NCI-H2081 treated with DMSO at 0.1 percent for 48 hours (cell line): ENCODE measurements at places on chromosomes 12 and 14.

GRCh38 chr14:85943192-85943591, 413.2 kb downstream of the FLRT2 start:
- no peak for DNase-seq

GRCh38 chr14:99389174-99389826, 91.4 kb downstream of the SETD3 start:
- DNase-seq: no peak

DNA sequence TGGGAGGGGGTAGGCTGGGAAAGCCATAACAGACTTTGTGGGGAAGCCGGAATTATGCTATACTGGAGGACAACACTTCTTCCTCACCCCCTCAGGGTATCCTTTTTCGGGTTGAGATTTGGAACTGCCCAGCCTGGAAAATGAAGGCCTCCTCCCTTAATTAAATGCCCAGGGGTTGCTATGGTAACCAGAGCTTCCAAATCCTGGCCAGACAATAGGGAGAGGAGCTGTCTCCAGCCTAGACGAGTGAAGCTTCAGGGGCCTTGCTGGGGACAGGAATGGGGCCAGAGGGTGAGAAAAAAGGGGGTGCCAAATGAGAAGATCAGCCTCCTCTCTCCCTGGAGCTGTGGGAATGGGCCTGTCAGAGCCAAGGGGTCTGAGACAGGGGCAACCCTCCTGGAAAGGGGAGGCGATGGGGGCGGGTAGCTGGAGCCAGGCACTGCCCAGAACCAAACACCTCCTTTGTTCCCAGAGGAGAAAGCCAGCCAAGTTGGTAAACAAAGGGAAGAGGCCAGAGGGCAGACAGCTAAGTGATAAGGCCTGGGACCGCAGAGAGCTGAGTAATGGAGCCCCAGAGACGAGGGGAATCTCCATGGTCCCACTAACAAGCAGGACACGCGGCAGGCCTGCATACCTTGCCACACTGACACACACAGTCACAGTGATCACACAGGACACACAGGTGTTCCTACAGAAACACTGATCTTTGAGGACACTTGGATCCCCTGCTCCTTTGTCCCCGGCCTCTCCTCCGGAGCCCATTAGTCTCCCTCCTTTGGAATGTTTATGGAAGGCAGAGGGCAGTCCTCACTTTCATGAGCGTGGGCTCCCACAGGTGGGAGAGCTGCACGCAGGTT, 17.9 kb upstream of the RND1 start:
- no peak for DNase-seq

GRCh38 chr12:52915637-52916036, 10.8 kb upstream of the KRT8 start:
- DNase-seq: no peak

- no peak for DNase-seq
Measured at GRCh38 chr14:81018684-81019083, 63.3 kb downstream of the TSHR start.

DNA sequence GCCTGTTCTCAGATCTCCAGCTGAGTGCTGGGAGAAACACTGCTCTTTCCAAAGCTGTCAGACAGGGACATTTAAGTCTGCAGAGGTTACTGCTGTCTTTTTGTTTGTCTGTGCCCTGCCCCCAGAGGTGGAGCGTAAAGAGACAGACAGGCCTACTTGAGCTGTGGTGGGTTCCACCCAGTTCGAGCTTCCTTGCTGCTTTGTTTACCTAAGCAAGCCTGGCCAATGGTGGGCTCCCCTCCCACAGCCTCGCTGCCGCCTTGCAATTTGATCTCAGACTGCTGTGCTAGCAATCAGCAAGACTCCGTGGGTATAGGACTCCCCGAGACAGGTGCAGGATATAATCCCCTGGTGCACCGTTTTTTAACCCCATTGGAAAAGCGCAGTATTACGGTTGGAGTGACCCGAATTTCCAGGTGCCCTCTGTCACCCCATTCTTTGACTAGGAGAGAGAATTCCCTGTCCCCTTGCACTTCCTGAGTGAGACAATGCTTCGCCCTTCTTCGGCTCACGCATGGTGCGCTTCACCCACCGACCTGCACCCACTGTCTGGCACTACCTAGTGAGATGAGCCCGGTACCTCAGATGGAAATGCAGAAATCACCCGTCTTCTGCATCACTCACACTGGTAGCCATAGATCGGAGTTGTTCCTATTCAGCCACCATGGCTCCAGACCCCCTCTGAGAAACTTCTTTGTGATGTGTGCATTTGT, 650.3 kb upstream of the ALG10B start:
- no peak for DNase-seq

- DNase-seq: no peak
Measured at GRCh38 chr14:87000081-87000480, 992.9 kb downstream of the GALC start.

DNA sequence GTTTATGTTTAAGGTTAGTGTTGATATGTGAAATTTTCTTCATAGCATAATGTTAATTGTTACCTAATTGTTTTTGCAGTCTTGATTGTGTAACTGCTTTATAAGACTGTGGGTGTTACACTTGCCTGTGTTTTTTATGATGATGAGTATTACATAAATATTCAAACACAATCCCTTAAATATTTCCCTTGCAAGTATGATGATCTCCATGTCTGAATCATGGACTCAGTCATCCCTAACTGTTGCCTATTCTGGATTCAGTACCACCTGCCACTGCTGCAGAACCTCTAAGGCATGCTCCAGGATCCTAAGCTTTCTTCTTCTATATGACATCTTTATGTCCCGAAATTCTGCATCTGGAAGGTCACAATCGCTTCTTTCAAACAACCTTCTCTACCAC, 246.3 kb upstream of the CLEC14A start:
- no peak for DNase-seq

DNA sequence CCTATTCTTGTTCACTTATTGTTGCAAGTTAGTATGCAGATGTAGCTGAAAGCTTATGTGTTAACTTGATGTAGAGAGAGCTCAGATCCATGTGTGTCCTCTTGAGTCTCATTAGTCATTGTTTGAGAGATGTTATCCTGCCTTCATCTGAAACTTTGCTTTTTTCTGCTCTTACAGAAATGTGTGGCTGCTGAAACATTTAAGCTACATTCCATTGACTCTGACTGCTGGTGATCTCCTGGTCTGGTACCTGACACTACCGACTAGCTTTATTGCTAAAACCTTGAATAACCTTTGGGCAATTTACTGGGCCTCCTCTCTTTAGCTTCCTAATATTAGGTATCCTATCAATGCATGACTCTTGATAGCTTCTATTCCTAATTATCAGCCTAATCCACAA, 705.6 kb upstream of the FOXG1 start:
- no peak for DNase-seq

GRCh38 chr14:76880449-76880848, 54.2 kb downstream of the LRRC74A start:
- DNase-seq: no peak

DNA sequence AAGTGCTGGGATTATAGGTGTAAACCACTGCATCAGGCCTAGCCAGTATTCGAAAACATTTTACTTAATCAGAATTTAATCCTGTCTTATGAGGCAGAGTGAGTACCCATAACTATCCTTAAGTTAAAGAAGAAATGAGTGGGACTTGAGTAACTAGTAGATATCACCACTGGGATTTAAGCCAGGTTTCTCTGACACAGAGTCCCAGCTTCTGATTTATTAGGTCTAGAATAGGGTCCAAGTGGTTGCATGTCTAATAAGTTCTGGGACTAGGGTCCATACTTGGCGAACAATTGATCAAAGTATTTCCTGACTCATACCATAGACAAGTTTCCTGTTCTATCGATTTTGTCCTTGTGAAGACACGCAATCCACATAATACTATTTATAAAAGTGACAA, 18.9 kb downstream of the PTPRB start:
- DNase-seq: no peak

GRCh38 chr12:5780536-5780935, 164.5 kb downstream of the ANO2 start:
- DNase-seq: no peak

DNA sequence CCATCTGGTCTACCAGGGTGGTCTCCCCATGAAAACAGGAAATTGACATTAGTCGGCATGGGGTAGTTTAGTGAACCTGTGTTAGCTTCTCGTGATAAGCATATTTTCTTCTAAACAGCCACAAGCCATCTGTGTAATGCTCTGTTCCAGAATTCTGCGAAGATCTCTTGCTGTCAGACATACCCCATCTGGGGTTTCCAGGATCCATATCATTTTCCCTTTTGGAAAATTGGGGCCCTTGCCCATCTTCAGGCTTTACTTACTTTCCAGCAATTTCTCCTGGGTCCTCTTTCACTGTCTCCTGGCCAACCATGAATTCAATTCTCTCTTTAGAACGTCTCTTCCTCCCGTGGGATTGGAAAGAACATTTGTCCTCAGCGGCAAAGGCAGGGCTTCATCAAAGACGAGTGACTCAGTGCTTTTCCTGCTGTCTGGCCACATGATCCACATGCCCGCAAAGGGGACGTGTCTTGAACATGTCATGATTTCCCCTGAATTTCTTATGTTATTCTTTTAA, 21.4 kb upstream of the NCOR2 start:
- DNase-seq: no peak

DNA sequence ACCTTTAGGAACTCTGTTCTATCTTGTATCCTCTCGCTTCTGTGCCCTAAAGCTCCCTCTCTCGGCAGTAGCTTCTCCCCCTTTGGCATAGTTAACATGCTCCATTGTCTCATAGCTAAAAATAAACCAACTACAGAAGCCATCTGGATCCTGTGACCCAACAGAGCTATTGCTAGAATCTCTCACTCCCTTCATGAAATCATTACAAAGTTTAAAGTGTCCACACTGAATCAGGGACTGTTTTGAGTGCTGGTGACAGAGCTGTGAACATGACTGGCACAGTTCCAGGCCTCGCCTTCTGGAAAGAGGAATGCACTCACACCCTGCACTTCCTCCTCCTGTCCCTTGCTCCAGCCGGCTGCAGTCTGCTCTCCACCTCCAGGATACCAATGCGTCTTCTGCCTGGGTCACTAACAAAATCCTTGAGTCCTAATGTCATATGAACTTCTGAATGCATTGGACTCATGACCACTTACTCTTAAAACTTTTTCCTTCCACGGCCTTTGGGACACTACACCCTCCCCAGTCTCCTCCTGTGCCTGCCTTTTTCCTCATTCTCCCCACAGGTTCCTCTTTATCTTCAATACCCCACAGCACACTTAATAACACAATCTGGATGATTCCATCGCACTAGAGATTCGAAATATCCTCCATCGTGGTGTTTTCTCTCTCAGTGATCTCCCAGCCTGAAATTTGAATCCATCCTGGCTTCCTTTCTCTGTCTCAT, 13.2 kb downstream of the PLBD1 start:
- no peak for DNase-seq

DNA sequence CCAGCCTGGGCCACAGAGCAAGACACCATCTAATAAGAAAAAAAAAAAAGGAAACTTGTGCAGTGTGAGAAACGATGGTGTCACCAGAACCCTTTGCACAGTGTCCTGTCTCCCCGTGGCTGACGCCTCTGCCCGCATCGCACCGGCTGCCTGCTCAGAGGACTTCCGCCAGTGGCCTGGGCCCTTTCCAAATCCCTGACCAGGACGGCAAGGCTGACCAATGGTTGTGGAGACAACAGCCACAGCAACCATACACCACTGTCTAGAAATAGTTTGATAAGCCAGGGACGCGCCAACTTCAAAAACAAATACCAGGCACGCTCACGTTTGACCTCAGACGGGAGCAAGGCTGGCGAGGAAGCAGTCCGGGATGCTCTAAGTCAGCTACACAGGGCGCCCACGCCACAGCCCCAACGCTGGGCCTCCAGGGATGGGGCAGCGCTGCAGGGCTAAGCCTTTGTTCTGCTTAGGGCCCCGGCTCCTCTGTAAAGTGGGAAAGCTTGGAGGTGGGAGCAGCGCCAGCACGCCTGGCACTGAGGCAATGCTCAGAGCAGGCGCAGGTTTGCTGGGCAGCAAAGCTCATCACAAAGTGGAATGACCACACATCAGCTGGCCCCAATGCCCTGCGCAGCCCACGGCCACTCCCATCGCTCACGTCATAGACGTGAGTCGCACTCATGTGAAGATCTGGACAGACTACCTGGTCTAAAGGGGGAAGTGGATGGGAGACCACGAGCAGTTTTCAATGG, 12.5 kb downstream of the PGAM5 start:
- DNase-seq: no peak

GRCh38 chr12:100574187-100575074, 947 bp downstream of the GAS2L3 start:
- DNase-seq: no peak

DNA sequence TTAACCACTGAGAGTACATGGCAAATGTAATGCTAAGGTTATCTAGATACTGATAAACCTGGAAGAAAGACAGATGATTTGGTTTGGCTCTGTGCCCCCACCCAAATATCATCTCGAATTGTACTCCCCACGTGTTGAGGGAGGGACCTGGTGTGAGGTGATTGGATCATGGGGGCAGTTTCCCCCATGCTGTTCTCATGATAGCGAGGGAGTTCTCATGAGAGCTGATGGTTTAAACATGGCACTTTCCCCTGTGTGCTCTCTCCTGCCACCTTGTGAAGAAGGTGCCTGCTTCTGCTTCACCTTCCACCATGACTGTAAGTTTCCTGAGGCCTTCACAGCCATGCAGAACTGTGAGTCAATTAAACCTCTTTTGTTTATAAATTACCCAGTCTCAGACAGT, 14.2 kb downstream of the NOXRED1 start:
- DNase-seq: no peak

- no peak for DNase-seq
Measured at GRCh38 chr12:13175499-13175898, 21.0 kb upstream of the EMP1 start.

DNA sequence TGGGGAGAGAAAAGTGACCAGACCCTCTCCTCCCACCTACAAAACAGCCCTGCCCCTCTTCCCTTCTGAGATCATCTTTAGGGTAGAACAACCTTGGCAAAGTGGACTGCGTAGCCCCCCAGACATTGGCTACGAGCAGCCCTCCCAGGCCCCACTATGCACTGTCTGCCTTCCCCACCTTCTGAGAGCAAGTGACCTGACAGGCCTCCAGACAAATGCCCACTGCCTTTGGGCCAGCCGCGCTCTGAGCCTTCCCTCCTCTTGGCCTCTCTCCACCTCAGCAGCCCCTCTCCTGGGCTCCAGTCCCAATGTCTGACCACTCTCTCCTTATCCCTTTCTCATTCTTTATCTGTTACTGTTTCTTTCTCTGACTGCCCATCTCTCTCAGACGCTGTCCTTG, 46.5 kb upstream of the CCND2 start:
- no peak for DNase-seq

GRCh38 chr14:74377976-74378690, 29.9 kb downstream of the VRTN start:
- no peak for DNase-seq

GRCh38 chr12:98253207-98254037, 262.0 kb upstream of the TMPO start:
- DNase-seq: no peak

- no peak for DNase-seq
Measured at GRCh38 chr14:90839024-90839888, 23.0 kb upstream of the TTC7B start.

- DNase-seq: no peak
Measured at GRCh38 chr14:90551070-90551704, 154.4 kb downstream of the CALM1 start.
